Naive B cell (primary cell): ENCODE measurements at places on chromosomes 4 and X. TPM values are rescaled to one million over a fixed set of nuclear protein-coding genes. Genes with fewer than 3 reads are reported as not detected.

DNA sequence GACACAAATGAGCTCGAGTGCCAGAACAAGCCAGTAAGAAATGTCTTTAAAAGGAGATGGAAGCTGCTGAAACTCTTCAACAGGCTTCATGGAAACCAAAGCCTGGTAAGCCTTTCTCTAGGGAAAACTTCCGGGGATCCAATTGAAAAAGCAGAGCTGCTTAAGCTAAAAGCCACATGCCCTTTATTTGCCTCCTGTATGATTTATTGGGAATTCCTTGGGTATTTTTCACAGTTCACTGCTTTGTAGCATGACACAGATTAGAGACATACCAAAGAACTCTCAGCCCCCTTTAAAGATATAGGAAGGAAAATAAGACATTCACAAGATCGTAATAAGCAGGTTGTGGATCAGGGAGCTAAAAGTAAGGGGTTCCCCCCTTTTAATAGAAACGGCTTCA lies 6.5 kb upstream of the ARHGAP6 start:
- no peak for DNase-seq
- H3K27me3 ChIP-seq: peaks cover 36% of the 10 kb centered on the region
- no peak overlapping the region for H3K4me3 ChIP-seq
- no peaks in the 10 kb centered on the region for H3K36me3 ChIP-seq

DNA sequence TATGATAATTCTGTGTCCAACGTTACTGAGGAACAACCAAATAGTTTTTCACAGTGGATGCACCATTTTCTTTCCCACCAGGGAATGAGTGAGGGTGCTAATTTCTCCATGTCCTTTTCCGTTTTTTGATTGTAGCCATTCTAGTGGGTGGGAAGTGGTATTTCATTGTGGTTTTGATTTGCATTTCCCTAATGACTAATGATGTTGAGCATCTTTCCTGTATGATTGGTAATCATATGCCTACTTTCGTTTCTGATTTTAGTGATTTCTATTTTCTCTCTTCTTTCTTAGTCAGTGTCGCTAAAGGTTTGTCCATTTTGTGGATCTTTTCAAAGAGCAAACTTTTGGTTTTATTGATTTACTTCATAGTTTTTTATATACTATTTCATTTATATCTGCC lies 32.1 kb upstream of the TEX13D start:
- no peaks in the 10 kb centered on the region for H3K4me1 ChIP-seq
- H3K27ac ChIP-seq: no peak overlapping the region

GRCh38 chrX:145727476-145727875 lies 90.2 kb upstream of the SLITRK2 start:
- H3K4me1 ChIP-seq: no peaks in the 10 kb centered on the region
- H3K4me3 ChIP-seq: no peak overlapping the region
- H3K27me3 ChIP-seq: no peaks in the 10 kb centered on the region

DNA sequence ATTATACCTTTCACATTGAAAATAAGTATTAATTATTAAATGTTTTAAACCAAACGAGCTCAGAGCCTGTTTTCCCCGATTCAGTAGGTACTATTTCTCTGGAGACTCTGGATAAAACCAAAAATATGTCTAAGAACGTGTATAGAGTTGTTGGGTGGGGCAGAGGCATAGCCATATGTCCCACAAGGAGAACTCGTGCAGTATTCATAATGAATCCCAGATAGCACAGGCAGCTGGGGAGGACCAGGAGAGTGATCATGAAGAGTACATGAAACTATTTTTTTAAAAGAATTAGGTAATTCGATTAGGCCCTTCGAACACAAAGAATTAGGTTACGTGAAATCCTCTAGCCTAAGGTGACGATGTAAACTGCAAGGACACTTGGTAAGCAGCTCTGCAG lies 76.1 kb downstream of the CLDN22 start:
- DNase-seq: no peak
- H3K27ac ChIP-seq: no peak overlapping the region
- H3K4me1 ChIP-seq: no peaks in the 10 kb centered on the region
- H3K36me3 ChIP-seq: no peaks in the 10 kb centered on the region

CXCL6 gene
- polyA plus RNA-seq: not detected

SAP30 gene
- polyA plus RNA-seq: 3.9 TPM

S100G gene
- polyA plus RNA-seq: not detected

GRCh38 chr4:54230484-54231418 lies 1.7 kb downstream of the PDGFRA start:
- H3K4me1 ChIP-seq: peaks cover 33% of the 10 kb centered on the region
- H3K4me3 ChIP-seq: no peak overlapping the region
- peak; percentile 1 for DNase-seq

GRCh38 chrX:49986058-49986457 lies 63.7 kb downstream of the CLCN5 start:
- H3K27me3 ChIP-seq: no peaks in the 10 kb centered on the region
- no peak overlapping the region for H3K27ac ChIP-seq
- H3K4me1 ChIP-seq: no peaks in the 10 kb centered on the region
- no peak overlapping the region for H3K4me3 ChIP-seq

DNA sequence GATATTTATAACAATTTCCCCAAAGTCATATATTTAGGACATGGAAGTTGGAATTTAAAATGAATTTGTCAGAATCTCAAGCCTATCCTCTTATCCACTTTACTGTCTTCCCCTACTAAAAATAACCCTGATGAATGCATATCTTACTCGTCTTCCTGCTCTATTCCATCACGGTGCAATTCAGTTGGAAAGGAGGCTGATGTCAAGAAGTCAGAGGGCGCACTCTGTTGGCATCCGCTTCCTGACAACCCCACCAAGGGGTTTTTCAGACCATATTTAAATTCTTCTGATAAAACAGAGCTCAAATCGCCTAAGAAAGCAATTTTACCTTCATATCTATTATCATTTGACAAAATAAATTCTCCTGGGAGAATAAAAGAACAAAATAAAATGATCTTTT lies 233.5 kb downstream of the ARHGAP24 start:
- H3K4me1 ChIP-seq: peaks cover 52% of the 10 kb centered on the region
- peak overlapping the region; percentile 85 for H3K27ac ChIP-seq
- no peak for DNase-seq
- peaks cover 29% of the 10 kb centered on the region for H3K36me3 ChIP-seq
- no peaks in the 10 kb centered on the region for H3K27me3 ChIP-seq
- peak overlapping the region; percentile 12 for H3K4me3 ChIP-seq

- DNase-seq: no peak
- no peaks in the 10 kb centered on the region for H3K36me3 ChIP-seq
- H3K4me1 ChIP-seq: no peaks in the 10 kb centered on the region
- no peak overlapping the region for H3K4me3 ChIP-seq
These were observed 176.0 kb downstream of the SMARCA1 start for GRCh38 chrX:129347291-129347690.

SOX3 gene
- polyA plus RNA-seq: not detected

DNA sequence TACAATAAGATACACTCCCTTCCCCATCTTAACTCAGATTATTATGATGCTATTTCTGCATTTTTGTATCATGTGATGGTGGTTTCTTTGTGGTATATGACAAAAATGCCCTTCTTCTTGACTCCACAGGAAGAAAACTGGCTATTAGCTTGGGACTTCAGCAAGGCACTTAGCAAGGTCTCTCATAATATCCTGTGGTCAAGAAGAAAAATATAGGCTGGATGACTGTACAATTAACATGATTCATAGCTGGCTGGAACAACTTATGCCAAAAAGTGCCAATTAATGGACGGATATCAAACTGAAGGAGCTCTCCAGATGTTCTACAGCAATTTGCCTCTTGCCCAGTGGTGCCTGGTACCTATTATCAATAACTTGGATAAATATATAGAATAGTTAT lies 2.3 kb upstream of the MID1IP1 start:
- H3K27ac ChIP-seq: no peak overlapping the region
- H3K4me3 ChIP-seq: no peak overlapping the region
- H3K4me1 ChIP-seq: peaks cover 12% of the 10 kb centered on the region
- H3K27me3 ChIP-seq: no peaks in the 10 kb centered on the region
